Cardiac muscle cell (in vitro differentiated cells and primary cell): ENCODE measurements at places on chromosomes 1 and 21. TPM values are rescaled to one million over a fixed set of nuclear protein-coding genes. Genes with fewer than 3 reads are reported as not detected.

DNA sequence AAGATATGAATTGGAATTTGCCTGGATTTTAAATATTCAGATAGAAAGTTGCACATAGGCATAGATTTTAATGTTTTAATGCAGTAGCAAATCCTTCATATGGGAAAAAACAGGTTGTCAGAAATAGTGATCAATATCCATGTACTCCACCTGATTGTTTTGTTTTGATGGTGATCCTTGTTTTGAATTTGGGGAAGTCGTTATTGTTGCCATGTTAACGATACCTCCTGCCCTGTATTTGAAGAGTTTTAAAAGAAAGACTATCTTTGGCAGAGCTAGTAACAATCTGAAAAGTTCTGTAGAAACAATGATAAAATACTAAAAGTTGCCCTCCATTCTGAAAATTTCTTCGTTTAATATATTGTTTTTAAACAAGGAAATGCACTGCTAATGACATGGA is 1.1 kb downstream of the CEP350 start:
- no peaks in the 10 kb centered on the region for H3K27me3 ChIP-seq
- H3K4me3 ChIP-seq, result peak overlapping the region; percentile 82
- no peaks in the 10 kb centered on the region for H3K36me3 ChIP-seq
- H3K27ac ChIP-seq, result peak overlapping the region; percentile 97
- peaks cover 7% of the 10 kb centered on the region for H3K4me1 ChIP-seq

DNA sequence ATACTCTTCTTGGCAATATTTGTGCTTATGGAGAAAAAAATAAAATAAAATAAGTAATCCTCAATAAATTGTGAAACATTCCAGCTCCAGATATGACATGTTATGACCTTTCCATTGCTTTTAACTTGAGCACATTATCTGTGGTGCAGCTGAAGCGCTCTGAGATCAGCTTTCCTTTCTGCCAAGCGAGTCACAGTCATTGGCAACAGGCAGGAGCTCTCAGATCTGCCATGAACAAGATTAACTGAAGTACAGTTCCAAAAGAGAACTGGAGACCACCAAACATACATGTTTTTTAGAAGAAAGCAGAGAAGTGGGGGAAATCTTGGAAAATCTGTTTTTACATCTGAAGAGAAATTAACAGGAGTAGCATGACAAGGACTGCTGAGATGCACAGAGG is 89.2 kb upstream of the DSCAM start:
- no peak for DNase-seq
- no peak overlapping the region for H3K27ac ChIP-seq
- no peaks in the 10 kb centered on the region for H3K36me3 ChIP-seq

DNA sequence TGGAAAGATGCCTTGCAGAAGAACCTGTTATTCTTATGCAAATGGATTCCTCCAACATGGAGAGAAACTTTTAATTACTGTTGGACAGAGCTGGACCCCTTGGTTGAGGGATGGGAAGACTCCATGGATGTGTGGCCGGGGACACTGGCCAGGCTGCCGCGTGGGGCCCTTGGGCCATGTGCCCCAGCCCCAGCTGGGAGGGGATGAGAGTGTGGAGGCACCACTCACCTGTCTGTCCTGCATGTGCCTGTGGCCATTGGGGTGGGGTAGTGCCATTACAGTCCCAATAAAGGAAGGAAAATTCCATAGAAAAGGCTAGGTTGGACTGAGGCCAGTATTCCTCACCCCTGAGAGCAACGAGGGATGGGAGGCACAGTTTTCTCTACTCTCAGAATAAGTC is 564.5 kb upstream of the PTBP2 start:
- no peak overlapping the region for H3K4me3 ChIP-seq
- no peak overlapping the region for H3K27ac ChIP-seq
- H3K36me3 ChIP-seq, result no peaks in the 10 kb centered on the region
- no peaks in the 10 kb centered on the region for H3K27me3 ChIP-seq

DNA sequence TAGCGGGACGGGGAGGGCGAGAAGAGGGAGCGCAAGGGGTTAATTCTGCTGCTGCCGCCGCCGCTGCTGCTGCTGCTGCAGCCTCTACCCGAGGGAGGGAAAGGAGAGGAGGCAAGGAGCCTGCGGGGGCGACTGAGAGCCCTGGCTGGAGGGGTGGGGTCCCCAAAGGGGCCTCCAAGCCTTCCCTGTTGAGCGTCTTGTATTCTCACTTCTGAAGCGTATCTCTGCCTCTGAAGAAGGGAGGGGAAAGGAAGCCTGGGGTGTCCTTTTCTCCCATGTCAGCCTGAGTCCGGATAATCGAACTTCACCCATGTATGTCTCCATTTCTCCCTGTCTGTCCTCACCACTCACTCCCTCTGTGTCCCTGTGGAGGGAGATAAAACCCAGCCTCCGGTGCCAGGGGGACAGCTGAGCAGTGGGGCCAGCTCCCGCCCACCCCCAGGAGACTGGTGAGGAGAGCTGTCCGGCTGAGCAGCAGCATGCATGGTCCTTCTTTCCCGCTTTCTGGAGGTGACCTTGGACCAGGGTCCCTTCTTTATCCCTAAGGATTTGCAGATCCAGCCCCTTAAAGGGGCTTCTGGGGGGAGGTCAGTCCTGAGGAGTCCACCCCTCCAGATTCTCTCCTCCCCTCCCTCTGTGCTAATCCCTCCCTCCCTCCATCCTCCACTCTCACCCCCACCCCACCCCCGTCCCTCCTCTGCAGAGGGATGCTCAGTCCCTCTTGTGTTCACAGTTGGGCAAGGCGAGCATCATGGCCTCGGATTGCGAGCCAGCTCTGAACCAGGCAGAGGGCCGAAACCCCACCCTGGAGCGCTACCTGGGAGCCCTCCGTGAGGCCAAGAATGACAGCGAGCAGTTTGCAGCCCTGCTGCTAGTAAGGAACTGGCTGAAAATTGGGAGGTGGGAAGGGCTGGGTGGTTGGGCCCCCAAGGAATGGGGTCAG is 1.0 kb downstream of the NCDN start:
- peaks cover 13% of the 10 kb centered on the region for H3K4me1 ChIP-seq
- H3K4me3 ChIP-seq, result peak overlapping the region; percentile 93
- no peaks in the 10 kb centered on the region for H3K27me3 ChIP-seq
- H3K27ac ChIP-seq, result peak overlapping the region; percentile 67
- peaks cover 7% of the 10 kb centered on the region for H3K36me3 ChIP-seq

GRCh38 chr1:18526436-18527275 is 45.9 kb downstream of the KLHDC7A start:
- no peaks in the 10 kb centered on the region for H3K27me3 ChIP-seq
- no peaks in the 10 kb centered on the region for H3K4me1 ChIP-seq
- no peak for DNase-seq
- H3K27ac ChIP-seq, result no peak overlapping the region
- no peak overlapping the region for H3K4me3 ChIP-seq

DNA sequence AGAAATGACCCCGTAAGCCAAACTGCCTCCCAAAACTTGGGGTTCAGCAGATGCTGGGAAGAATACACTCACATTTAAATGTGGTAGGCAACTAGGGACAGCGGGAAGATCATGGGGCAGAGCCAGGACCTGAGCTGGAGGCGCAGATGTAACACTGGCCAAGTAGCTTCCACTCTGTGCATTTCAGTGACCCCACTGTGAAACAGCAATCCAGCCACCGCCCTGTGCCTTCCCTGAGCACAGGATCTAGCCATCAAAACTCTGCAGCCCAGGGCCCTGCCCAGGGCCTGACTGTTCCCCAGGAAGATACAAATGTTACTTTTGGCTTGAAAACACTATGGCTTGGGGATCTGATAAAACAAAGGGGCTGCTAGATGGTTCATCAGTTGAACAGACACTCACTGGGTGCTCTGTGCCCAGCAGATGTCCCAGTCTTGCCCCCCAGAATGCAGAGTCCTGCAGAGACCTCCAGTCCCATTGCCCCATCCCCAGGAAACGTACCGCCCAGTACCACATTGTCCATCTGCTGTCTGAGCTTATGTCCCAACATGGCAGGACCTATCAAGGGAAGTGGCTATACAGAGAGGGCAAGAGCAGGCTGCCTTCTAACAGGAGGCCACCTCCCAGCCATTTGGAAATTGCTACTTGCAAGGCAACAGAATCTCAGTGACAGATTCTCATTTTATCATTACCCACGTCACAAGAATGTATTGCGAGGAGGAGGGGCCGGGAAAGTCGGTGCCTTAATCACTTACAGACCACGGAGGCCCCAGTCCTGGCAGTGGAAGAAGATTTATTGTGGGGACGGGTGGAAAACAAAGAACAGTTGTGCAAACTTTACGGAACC is 124.0 kb downstream of the DMRTB1 start:
- no peaks in the 10 kb centered on the region for H3K27me3 ChIP-seq
- H3K27ac ChIP-seq, result no peak overlapping the region
- DNase-seq, result no peak
- H3K36me3 ChIP-seq, result no peaks in the 10 kb centered on the region
- H3K4me3 ChIP-seq, result no peak overlapping the region

- no peak overlapping the region for H3K4me3 ChIP-seq
- no peaks in the 10 kb centered on the region for H3K36me3 ChIP-seq
- DNase-seq, result no peak
Measured at GRCh38 chr1:174215766-174216165, 56.4 kb downstream of the RABGAP1L start.

DNA sequence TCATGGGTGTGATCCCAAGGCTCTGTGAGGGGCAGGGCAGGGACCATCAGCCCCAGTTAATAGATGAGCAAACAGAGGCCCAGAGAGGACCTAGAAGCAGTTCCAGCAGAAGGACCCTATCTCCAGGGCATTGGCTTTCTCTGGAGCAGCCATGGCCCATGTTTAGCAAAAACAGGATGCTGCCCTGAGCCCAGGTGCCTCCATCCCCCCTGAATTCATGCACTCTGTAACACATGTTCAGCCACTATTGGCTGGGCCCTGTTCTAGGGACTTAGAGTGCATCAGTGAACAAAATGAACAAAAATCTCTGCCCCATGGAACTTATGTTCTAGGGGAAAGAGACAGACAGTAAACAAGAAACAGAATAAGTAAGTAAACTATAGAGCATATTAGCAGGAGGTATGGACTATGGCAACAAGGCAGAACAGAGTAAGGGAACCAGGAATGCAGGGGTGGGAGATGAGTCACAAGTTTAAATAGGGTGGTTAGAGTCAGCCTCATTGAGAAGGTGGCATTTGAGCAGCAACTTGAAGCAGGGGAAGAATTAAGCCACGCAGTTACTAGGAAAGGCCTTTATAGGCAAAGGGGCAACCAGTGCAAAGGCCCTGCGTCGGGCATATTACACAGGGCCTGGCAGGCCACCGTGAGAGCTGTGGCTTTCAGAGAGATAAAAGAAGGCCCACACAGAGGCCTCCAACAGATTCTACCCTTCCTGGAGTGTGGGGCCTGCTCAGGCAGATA is 185.9 kb upstream of the EDN2 start:
- H3K4me3 ChIP-seq, result no peak overlapping the region
- no peak overlapping the region for H3K27ac ChIP-seq
- H3K27me3 ChIP-seq, result no peaks in the 10 kb centered on the region
- no peak for DNase-seq

DNA sequence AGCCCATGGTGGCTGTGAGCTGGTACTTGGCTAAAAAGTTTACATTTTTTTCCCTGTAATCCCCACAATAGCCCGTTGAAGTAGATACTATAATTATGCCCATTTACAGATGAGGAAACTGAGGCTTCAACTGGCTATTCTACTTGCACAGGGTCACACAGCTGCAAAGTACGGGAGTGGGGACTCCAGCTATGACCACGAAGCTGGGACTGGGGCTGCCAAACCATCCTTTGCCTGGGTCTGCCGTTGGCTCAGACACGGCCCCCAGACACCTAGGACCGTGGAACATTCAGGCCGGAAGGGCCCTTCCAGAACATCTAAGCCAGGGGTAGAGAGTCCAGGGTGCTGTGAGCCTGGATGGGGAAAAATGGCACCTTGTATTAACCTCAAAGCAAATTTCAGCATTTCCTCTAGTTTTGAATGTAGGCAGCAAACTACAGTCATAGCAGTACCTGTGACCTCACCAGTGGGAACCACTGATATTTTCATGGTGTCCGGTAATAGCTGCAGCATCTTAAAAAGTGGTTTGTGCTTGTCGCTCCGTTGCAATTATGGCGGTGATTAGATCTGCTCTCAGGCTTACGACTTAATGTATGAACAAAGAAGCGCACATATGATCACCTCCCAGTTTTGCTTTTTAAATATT is 4.3 kb downstream of the TP73 start:
- H3K36me3 ChIP-seq, result no peaks in the 10 kb centered on the region
- no peak overlapping the region for H3K27ac ChIP-seq
- no peaks in the 10 kb centered on the region for H3K4me1 ChIP-seq
- DNase-seq, result no peak

DNA sequence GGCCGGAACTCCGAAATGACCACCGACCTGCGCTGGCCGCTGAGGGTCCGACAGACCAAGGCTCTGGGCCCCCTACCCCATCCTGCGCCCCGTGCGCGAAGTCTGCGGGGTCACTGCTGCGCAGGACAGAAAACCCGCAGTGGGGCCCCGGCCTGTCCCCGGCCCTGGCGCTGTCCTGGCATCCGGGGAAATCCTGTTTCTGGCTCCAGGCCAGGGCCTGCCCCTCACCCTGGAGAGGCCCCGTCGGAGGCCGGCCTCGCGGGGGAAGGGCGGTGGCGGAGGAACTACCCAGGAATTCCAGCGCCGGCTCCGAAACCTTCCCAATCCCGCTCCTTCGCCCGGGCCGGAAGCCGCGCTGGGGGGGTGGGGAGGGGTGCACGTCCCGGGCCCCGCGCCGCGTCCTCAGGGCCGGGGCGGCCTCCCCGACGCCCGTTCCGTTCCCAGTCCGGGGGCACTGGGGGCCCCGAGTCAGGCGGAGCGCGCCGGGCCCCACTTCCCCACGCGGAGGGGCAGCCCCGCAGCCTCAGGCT is 77.0 kb downstream of the MORN1 start:
- no peaks in the 10 kb centered on the region for H3K36me3 ChIP-seq
- H3K27me3 ChIP-seq, result no peaks in the 10 kb centered on the region
- peaks cover 27% of the 10 kb centered on the region for H3K4me1 ChIP-seq
- H3K27ac ChIP-seq, result peak overlapping the region; percentile 95
- peak overlapping the region; percentile 62 for H3K4me3 ChIP-seq
- peak; percentile 92 for DNase-seq

The CFAP126 gene
- total RNA-seq, result not detected in 2 replicates

The DNALI1 gene
- total RNA-seq, result 28.7 and 43.2 TPM in 2 replicates

The ZSWIM5 gene
- total RNA-seq, result 6.6 and 10.3 TPM in 2 replicates

The VHLL gene
- 0.98 TPM in 1 of 2 replicates, not detected in the other for total RNA-seq

The LCE1B gene
- not detected in 2 replicates for total RNA-seq

The GBP5 gene
- total RNA-seq, result 0.14 and 0.24 TPM in 2 replicates

The LMOD1 gene
- 48.3 and 75.6 TPM in 2 replicates for total RNA-seq
